ENCODE measurements at places on chromosomes 6 and 20.

DNA sequence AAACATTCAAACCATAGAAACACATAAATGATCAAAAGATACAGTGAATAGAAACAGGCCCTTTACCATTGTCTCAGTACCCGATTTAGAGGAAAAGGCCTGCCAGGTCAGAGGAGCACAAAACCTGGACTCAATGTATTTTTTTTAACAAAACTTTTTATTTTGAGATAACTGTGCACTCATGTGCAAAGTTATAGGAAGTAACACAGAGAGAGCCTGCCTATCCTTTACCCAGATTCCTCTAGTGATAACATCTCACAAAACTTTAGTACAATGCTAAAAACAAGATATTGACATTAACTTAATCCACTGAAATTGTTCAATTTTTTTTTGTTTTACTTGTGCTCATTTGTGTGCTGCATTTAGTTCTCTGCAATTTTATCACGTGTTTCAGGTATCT is 36.8 kb upstream of the SAMD3 start:
- no peak for DNase-seq

GRCh38 chr6:88616380-88616779 is 347.0 kb downstream of the RNGTT start:
- no peak for DNase-seq

GRCh38 chr6:16345449-16346330 is 107.3 kb downstream of the GMPR start:
- DNase-seq = no peak

DNA sequence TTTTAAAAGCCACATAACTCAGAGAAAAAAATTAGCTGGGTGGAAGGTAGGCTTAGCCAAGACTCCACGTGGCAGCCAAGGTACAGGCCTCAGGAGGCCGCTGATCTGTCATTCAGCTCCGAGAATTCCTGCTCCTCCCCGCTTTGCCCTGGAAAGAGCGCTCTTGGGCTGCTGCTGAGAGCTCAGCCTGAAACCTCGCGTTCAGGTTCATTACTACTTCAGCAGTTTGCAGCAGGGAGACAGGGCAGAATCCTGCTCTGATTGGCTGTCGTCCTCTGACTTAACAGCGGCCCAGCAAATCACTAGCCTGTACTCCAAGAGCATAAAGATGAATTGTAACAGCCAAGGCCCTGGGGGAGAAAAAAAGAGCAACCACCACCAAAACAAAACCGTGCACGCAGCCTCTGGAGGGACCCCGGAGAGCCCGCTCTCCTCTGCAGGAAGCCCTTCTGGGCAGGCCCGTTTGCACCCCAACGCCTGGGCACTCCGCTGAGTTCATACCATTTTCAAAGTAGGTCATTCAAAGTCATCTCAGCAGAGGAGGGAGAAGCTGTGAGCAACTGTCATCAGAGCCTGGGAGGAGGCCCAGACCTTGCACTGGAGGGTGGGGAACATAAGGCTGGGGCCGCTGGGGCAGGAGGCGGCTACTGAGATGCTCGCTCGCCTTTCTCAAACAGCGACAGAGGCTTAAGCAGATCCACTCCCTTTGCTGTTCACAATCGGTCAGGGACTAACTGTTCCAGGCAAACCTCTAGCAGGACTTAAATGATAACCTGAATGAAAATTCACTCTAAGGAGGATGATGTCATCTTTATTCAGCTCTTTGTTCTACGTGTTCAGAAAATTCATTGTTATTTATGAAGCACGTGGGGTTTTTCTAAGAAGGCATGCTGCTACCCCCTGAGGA is 42.3 kb upstream of the ATXN1 start:
- DNase-seq = no peak

- no peak for DNase-seq
These were observed 8.4 kb upstream of the RIN2 start for GRCh38 chr20:19749618-19750071.

DNA sequence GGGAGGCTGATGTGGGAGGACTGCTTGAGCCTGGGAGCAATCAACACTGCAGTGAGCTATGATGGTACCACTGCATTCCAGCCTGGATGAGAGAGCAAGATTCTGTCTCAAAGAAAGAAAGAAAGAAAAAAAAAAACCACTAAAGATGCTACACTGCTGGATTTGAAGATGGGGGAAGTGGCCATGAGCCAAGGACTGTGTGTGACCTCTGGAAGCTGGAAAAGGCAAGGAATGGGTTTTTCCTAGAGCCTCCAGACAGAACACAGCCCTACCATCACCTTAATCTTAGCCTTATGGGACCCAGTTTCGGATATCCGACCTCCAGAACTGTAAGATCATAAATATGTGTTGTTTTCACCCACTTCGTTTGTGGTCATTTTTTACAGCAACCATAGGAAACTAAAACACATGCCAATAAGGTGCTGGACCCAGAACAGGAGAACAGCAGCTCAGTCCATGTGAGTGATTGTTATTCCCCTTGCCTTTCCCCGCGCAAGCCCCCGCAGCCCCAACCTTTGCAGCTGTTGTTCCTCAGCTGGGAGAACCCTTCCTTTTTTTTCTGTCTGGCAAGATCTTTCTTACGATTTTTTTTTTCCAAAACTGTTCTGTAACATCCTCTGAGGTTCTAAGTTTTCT is 11.1 kb upstream of the VAPB start:
- DNase-seq = no peak

DNA sequence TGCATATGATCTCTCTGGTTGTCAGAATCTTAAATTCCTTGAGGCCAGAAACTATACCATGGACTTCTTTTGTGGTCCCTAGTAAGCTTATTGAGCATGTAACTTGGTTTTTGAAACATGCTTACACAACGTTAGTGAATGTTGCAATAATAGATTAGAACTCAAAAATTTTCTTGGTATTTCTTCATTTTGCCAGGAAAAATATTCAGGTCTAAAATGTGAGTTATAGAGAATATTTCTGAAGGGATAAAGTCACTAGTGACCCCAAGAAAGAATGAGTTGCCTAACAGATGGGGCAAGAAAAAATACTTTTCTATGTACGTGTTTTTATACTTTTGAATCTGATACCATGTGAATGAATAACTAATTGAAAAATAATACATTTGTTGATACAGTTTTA is 195.4 kb downstream of the TFAP2A start:
- no peak for DNase-seq

DNA sequence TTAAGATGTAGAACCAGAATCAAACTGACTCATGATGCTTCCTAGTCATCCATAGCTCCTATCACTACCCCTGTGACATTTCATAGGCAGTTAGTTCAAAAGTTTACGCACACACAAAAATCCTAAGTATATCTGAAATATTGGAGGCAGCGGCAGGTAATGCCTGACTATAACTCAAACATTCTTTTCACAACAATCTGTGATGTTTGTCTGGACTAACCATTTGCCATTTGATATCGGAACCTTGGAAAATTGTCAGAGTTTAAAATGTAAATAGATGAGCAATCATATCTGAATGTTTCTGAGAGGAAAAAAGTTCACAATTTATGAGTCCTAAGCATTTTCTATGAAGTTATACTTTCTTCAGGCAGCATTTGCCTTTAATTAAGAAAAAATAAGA is 1078.2 kb downstream of the EPHA7 start:
- DNase-seq = no peak

GRCh38 chr20:51385646-51386530 is 156.6 kb downstream of the NFATC2 start:
- DNase-seq = no peak

DNA sequence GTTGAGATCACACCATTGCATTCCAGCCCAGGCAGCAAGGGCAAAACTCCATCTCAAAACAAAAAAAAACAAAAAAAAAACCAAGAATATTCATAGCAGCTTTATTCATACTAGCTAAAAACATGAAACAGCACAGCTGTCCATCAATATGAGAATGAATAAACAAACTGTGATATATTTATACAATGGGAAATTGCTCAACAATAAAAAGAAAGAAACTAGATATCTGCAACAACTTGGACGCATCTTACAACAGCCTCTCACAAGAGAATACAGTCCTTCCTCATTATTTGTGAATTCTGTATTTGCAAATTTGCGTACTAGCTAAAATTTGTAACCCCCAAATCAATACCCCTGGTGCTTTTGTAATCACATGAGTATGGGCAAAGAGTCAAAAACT is 28.2 kb upstream of the SPAG4 start:
- DNase-seq = no peak

DNA sequence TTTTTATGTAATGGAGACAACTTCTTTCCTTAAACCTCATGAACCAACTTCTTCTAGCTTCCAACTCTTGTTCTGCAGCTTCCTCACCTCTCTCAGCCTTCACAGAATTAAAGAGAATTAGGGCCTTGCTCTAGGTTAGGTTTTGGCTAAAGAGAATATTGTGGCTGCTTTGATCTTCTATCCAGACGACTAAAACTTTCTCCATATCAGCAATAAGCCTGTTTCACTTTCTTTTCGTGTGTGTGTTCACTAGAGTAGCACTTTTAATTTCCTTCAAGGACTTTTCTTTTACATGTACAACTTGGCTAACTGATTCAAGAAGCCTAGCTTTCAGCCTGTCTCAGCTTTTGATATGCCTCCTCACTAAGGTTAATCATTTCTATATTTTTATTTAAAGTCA is 596.1 kb upstream of the NRSN1 start:
- no peak for DNase-seq

DNA sequence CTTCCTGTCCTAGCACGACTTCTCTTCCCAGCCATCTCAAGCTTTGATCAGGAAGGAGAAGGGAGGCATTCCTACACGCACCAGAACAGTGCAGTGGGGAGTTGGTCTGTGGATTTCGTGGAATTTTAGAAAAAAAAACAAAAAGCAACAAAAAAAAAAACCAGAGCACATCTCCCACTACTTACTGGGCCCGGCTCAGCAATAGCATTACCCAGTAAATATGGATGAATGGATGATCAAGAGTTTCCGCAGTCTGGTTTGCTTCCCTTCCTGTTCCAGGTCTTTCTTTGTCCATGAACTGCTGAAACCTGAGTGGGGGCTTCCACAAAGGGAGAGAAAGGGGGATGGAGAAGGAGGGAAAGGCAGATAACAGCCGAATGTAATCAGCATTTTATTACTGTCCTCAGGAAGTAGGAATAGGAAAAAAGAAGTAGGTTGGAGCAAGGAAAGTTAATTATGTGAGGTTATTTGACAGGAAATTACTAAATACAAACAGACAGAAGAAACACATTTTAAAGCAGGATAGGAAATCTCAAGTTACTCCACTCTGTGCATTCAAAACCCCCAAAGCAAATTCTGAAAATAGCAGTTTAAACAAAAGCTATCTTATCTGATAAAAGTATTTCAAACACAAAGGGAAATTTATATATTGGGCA is 349.0 kb downstream of the PRL start:
- no peak for DNase-seq

GRCh38 chr20:63519668-63520503 is 679 bp upstream of the PPDPF start:
- DNase-seq = peak; percentile 77

- DNase-seq = no peak
These were observed 2.7 kb upstream of the MEI4 start for GRCh38 chr6:77650098-77650663.

DNA sequence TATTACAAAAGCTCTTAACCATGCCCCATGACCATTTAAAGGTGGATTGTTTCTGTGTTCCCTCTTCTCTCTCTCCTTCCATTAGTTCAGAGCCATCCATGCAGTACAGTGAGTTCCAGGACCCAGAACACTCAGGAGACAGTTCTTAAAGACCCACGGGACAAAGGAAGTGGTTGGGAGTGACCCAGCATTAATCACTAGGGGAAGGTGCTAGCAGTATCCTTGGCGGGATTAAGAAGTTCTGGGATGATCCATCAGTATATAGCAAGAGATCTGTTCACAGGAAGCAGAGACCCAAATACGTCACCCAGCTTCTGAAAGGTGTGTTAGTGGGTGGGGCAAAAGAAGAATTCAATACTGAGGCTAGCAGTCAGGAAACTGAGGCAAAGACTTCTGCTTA is 154.1 kb downstream of the PHF3 start:
- no peak for DNase-seq

DNA sequence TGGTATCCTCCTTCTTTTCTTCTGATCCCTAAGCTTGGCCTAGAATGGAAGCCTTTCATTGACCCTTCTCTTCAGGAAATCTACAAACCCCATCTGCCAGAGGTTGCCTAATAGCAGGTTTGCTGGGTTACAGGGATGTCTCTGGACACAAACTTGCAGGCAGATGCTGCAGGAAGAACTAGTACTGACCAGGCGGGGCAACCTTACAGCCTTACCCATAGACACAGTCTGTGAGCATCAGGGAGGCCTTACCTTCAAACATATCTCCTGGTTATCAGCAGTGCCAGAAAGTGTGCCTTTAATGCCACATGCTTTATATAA is 2.6 kb downstream of the SCUBE3 start:
- DNase-seq = no peak

- DNase-seq = no peak
These were observed 137.8 kb downstream of the MTFR2 start for GRCh38 chr6:136112262-136112661.

GRCh38 chr20:49866051-49866450 is 49.3 kb downstream of the SPATA2 start:
- no peak for DNase-seq

DNA sequence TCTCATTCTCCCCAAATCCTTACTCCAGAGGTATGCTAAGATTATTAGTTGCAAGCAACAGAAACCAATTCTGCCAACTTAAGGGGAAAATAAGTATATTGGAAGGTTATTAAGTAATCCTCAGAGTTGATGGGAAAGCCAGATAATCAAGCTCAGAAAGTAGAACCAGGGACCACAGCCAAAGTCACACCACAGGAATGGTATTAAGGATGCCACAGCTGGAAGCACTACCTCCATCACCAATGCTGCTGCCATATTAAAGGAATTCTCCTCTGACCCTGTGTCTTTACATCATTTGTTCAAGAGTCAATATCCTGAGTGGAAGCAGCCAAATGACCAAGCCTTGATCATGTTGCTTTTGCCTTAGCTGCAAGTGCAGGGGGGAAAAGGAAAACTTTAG is 9.9 kb downstream of the PROCR start:
- DNase-seq = no peak

DNA sequence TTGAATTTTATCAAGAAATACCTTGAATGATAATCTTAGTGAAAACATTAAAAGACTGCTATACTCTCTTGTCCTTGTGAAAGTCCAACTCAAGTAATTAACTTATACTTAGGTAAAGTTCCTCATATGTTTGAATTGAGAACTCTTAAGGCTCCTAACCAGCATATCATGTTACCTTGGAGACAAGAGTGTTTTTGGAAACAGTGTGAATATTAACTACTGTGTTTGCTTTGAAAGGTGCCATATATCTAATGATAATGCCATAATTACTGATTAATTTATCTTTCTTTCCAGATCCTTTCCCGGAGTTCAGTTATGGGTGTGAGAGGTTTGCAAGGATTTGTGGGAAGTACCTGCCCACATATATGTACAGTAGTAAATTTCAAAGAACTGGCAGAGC is 10.5 kb downstream of the FAM120B start:
- DNase-seq = no peak

- DNase-seq = no peak
These were observed 10.2 kb downstream of the SMPDL3A start for GRCh38 chr6:122799140-122799745.

DNA sequence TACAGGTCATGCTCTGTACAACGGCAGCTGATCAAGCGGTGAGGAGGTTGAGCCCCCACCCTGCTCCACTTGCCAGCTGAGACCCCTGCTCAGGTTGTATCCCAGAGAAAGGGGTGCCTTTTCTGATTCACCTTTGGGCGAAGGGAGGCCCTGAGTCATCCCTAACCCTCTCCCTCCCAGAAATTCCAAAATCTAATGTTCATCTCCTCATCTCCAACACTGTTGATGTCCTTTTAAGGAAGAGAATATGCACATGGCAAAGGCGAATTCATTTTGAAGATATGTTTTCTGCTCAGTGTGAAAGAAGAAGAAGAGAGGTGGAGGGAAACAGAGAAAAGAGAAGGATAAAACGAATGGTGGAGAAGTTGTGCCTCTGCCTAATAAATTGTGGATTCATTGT is 120.5 kb downstream of the SCML4 start:
- no peak for DNase-seq

All from CD4-positive, alpha-beta T cell (primary cell).